Skin of body (tissue), 3 donors: ENCODE measurements at places on chromosomes 1 and 21.

- no peak for DNase-seq
Observed at GRCh38 chr1:116312681-116313069, 60.4 kb upstream of the ATP1A1 start.

- DNase-seq: no peak
Observed at GRCh38 chr1:41641941-41642527, 157.6 kb upstream of the EDN2 start.

DNA sequence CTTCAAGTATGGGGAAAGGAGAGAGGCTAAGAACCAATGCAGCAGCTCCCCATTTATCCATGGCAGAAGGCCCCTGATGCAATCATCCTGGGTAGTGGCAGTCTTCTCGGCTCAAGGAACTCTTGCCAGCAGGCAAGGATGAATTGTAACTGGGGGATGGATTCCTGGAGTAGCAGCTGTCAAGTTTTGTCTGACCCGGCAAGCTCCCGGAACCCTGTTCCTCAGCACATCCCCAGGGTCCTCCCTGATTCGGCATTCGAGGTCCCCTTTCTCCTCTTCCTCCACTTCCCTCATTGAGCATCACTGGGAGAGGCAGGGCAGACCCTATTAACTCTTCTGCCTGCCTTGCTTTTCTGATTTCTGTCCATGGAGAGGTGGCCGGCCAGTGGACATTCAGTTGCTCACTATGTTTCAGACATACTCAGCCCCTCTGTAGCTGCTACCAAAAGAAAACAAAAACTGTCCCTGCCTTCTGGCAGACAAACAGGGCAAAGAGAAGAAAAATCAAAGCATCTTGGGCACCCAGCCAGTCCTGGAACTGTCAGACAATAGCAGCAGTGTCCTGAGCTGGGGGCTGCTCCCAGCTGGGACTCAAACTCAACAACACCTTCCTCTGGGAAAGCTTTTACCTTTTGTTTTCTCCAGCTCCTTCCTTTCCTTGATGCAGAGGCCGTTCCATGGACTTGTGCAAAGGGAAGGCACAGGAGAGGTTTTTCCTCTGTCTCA lies 5.6 kb upstream of the PTCH2 start:
- DNase-seq: no peak

DNA sequence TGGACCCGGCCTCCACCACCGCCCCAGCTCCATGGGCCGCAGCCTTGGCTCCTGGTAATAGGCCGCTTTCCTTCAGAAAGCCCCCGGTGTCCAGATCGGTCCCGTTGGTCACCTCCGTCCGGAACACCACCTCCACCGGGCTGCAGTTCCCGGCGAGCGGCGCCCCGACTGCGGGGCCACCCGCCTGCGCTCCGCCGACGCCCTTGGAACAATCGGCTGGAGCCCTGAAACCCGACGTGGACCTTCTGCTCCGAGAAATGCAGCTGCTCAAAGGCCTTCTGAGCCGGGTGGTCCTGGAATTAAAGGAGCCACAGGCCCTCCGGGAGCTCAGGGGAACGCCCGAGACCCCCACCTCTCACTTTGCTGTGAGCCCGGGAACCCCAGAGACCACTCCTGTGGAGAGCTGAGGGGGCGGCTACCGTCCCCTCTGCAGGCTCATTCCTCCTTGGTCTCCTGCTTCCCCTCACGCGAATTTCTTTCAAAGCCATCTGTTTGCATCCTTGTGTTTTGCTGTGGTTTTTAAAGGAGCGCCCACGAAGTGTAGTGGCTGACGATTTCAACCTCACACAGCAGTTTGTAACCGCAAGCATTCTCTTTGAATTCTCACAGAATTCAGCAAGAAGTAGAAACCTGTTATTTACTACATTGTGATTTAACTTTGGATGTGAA lies 6.0 kb downstream of the FCRLB start:
- no peak for DNase-seq

DNA sequence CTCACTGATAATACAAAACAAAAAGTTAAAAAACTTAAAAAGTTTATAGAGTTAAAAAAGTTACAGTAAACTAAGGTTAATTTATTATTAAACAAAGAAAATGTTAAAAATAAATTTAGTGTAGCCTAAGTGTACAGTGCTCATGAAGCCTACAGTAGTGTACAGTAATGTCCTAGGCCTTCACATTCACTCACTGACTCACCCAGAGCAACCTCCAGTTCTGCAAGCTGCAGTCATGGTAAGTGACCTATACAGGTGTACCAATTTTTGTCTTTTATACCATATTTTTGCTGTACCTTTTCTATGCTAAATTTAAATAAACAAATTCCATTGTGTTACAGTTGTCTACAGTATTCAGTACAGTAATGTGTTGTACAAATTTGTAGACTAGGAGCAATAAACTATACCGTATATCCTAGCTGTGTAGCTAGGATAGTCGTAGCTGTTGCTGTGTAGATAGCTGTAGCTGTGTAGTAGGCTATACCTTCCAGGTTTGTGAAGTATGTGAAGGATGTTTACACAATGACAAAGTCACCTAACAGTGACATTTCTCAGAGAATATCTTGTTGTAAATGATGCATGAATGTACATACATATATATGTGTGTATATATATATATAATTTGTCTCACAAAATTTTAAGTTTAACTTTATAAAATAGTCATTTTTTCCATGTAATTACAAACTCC lies 140.2 kb downstream of the TGFB2 start:
- DNase-seq: no peak

DNA sequence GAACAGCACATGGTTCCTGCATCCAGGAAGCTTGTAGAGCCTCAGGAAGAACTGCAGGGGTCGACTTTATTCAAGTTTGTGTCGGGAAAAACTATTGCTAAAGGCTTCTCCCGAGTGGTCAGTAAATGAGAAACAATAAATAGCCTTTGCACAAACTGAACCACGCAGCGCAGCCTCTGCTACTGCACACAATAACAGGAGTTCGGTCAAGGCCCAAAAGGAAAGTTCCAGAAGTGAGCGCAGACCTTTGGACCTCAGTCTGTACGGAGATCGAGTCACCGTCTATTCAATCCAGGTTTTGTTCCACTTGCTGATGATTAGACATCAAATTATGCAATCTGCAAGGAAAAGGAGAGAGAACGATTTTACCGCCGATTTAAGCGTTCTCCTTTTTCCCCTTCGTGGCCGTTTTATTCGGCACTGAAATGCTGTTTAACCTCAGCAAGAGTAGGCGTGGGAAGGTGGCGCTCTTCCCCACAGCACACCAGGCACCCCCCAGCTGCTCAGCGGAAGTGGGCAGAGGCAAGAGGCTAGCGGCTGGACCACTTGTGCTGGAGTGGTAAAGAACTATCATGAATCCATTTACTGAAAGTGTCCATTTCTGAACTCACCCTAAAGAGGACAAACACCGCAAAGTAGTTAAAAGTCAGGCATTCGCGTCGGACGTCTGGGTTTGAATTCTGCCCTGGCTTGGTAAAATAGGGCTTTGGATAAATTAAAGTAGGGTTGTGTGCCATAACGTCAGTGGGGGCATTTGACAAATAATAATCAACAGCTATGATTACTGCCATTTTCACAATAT lies 6.1 kb upstream of the LHX8 start:
- no peak for DNase-seq

DNA sequence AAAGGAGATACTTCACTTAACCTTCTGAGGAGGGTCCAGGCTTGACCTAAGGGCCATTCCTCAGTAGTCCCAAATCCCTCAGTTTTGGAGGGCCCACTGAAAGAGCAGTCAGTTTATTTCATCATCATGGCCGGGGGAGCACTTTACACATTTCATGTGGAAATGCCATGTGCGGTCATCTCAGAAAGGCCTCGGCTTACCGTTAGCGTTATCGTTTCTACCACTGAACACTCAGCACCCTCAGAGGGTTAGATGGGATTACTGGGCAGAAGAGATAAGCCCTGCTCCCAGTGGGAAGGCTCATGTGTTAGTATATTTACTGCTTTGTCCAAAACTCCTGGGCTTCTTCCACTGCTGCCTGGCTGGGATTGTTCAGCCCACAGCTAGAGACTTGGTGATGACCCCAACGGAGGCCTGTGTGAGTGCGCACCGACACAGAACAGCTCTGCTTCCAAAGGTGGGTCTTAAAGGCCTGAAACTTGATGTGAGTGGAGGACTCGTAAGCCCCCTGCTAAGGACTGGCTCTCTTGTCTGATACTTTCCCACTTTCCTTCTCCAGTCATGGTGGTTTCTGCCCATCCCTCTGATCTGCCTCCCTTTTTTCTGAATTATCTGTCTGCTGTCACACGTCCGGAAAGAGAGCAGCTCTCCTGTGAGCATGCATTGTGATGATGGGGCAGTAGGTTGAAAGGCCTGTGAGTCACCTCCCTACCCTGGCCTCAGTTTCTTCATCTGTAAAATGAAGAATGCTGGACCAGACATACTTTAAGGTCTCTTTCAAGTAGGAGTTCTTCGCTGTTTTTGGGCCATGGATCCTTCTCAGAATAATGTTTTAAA lies 284.5 kb downstream of the ASTN1 start:
- no peak for DNase-seq
